Peyer's patch (tissue), 4 donors: ENCODE measurements at places on chromosomes 3 and 15. TPM values are rescaled to one million over a fixed set of nuclear protein-coding genes. Genes with fewer than 3 reads are reported as not detected.

- no peak for DNase-seq
- H3K4me1 ChIP-seq: no peaks in the 10 kb centered on the region
- H3K36me3 ChIP-seq: no peaks in the 10 kb centered on the region
- no peak overlapping the region for H3K27ac ChIP-seq
- H3K4me3 ChIP-seq: no peak overlapping the region
Measured at GRCh38 chr3:113057117-113057516, 66.3 kb downstream of the GTPBP8 start.

DNA sequence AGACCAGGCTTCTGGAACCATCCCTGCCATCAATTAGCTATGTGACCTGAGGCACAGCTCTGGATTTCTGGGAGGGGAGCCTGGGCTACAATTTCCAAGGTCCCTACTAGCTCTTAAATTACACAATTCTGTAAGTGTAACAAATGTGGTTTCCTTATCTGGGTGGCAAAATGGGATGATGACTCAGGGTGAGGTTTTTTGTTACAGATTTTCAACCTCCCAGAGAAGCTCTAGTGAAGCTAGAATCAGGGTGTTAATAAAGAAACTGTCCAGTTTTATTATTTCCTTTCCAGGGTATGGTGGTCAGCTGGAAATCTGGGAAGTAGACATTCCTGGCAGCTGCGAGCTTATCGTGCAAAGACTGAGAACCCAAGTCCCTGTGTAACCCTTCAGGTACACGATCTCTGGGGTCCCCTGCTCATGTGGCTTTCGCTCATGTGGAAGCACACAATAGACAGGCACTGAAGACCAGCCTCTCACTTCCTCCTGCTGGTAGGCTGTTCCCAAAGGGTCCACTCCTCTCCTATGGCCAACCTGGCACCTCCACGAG lies 7.3 kb downstream of the RAB27A start:
- no peaks in the 10 kb centered on the region for H3K27me3 ChIP-seq
- no peak for DNase-seq
- H3K4me3 ChIP-seq: no peak overlapping the region
- no peaks in the 10 kb centered on the region for H3K4me1 ChIP-seq
- H3K27ac ChIP-seq: peak overlapping the region; percentile 55

DNA sequence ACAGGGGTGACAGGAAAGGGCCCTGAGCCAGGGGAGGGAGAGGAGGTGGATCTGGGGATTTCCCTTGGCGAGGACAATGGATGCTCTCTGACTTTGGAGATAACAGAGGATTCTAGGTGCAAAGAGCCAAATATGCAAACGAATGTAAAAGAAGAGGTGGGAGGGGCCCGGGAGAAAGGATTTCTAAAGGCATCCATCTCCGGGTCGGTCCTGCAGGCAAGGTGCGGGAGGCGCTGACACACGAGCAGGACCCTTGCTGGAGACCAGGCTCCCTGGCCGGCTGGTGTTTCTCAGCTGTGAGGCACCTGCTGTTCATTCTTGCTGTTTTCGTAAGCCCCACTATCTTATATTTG lies 115.2 kb upstream of the TLE3 start:
- no peaks in the 10 kb centered on the region for H3K27me3 ChIP-seq
- no peak overlapping the region for H3K4me3 ChIP-seq

- no peak overlapping the region for H3K4me3 ChIP-seq
- no peak for DNase-seq
- no peak overlapping the region for H3K27ac ChIP-seq
- no peaks in the 10 kb centered on the region for H3K36me3 ChIP-seq
Measured at GRCh38 chr3:152104847-152105415, 163.8 kb upstream of the MBNL1 start.

GRCh38 chr15:45183511-45183910 lies 4.3 kb downstream of the SHF start:
- no peak for DNase-seq
- H3K4me3 ChIP-seq: no peak overlapping the region
- no peaks in the 10 kb centered on the region for H3K27me3 ChIP-seq
- H3K4me1 ChIP-seq: no peaks in the 10 kb centered on the region
- no peaks in the 10 kb centered on the region for H3K36me3 ChIP-seq

DNA sequence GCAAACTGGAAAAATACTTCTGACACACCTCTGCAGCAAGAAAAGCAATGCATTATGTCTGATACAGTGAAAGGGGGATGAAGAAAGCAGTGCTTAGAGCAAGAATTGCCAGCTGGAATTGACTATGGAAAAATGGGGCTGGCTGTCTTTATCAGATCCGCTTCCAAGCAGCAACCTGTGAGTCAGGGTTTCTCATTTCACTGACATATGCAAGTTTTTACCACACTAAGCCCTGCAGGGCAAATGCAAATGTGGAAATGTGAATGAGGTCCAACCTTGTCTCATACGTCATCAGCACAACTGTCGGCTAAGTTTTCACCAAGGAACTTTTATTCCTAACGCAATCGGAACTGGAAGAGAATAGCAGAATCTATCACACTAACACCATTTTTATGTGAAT lies 172.5 kb upstream of the GADL1 start:
- no peak overlapping the region for H3K27ac ChIP-seq
- no peak overlapping the region for H3K4me3 ChIP-seq
- H3K27me3 ChIP-seq: no peaks in the 10 kb centered on the region
- DNase-seq: no peak

- peaks cover 7% of the 10 kb centered on the region for H3K4me1 ChIP-seq
- H3K27ac ChIP-seq: no peak overlapping the region
- H3K36me3 ChIP-seq: no peaks in the 10 kb centered on the region
- H3K27me3 ChIP-seq: no peaks in the 10 kb centered on the region
- no peak overlapping the region for H3K4me3 ChIP-seq
Measured at GRCh38 chr15:89822951-89823711, 8.5 kb upstream of the ANPEP start.

DNA sequence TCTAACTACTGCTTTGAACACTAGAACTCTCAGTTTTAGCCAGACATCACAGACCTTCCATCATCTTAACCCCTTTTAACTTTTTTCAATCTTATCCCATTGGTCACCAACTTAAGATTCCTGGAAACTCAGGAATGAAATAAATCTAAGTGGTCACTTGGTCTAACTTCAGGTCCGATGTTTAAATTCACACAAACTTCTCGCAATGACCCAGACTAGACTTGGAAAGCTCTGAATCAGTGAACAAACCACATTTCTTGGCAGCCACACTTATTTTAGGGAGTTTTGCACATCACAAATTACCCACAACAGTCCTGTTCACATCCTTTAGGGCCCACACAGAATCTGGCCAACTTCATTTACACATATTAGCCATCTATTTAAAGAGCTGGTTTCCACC lies 118.9 kb downstream of the MAGI1 start:
- H3K4me3 ChIP-seq: no peak overlapping the region
- no peaks in the 10 kb centered on the region for H3K4me1 ChIP-seq
- no peaks in the 10 kb centered on the region for H3K27me3 ChIP-seq
- no peak overlapping the region for H3K27ac ChIP-seq

Gene SLC12A1
- not detected for total RNA-seq

DNA sequence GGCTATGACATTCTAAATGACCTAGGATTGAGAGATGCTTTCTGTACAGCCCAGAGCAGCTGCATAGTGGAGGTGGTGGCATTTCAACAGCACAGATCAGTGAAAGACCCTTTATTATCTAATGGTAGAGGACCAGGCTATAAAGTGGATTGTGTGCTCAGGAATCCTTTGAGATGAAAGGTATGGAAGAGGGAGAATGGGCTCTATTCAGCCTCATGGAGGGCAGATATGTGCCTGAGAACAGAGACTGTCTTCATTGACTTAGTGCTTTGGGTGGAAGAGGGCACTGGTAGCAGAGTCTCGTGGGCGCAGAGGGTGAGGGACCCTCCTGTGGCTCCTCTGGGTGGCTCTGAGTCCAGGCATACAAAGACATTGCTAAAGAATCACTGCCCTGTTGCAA lies 130.0 kb upstream of the SLC24A5 start:
- H3K27ac ChIP-seq: no peak overlapping the region
- H3K36me3 ChIP-seq: no peaks in the 10 kb centered on the region
- no peak for DNase-seq
- H3K27me3 ChIP-seq: no peaks in the 10 kb centered on the region
- H3K4me3 ChIP-seq: no peak overlapping the region

Gene KBTBD13
- total RNA-seq: not detected

Gene BCL2A1
- 21.5 TPM for total RNA-seq

Gene COL6A6
- total RNA-seq: not detected

DNA sequence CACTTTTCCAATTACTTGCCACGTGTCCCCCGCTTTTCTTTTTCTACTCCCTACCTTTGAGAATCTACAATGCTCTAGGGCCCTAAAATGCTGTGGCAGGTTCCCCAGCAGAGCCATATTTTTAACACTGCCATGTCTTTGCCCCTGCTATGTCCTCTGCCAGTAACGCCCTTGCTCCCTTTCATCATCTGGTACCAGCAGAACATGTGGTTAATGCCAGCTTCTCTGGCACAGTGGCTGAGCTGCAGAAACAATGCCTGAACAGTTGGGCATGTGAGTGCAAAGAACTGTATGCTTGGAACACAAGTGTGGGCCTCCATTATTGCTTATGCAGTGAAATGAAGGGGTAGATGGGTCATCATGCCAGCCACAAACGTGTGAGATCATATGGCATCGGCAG lies 287.6 kb downstream of the NEK10 start:
- H3K4me1 ChIP-seq: no peaks in the 10 kb centered on the region
- no peaks in the 10 kb centered on the region for H3K36me3 ChIP-seq
- DNase-seq: no peak
- no peaks in the 10 kb centered on the region for H3K27me3 ChIP-seq
- no peak overlapping the region for H3K27ac ChIP-seq
- no peak overlapping the region for H3K4me3 ChIP-seq

DNA sequence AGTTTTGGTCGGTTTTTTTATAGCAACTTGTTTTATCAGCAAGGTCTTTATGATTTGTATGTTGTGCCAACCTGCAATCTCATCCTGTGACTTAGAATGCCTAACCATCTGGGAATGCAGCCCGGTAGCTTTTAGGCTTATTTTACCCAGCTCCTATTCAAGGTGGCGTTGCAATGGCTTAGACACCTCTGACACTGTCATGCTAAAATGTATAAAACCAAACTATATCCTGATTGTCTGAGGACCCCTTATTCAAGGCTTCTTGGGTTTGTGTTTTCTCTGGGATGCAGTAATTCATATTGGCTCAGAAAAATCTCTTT lies 209.0 kb upstream of the ALCAM start:
- H3K4me1 ChIP-seq: no peaks in the 10 kb centered on the region
- no peak overlapping the region for H3K27ac ChIP-seq
- no peaks in the 10 kb centered on the region for H3K36me3 ChIP-seq
- H3K4me3 ChIP-seq: no peak overlapping the region
- no peak for DNase-seq

DNA sequence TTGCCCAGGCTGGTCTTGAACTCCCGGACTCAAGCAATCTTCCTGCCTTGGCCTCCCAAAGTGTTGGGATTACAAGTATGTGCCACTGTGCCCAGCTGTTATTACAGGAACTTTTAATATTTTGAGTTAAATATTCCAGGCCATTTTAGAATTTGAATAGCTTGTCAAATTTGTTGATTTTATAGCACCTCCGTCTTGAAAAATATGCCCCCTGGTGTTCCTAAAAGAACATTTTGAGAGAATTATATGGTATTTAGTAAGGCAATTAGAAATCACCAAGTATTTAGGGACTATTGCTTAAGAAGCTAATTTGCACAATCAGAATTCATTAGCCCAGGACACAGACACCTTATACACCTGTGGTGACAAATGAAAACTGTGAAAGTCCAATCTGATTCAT lies 23.7 kb downstream of the PDE8A start:
- no peaks in the 10 kb centered on the region for H3K27me3 ChIP-seq
- peaks cover 19% of the 10 kb centered on the region for H3K4me1 ChIP-seq
- DNase-seq: no peak
- no peak overlapping the region for H3K4me3 ChIP-seq
- no peak overlapping the region for H3K27ac ChIP-seq

Gene DOCK3
- 0.83 TPM for total RNA-seq

DNA sequence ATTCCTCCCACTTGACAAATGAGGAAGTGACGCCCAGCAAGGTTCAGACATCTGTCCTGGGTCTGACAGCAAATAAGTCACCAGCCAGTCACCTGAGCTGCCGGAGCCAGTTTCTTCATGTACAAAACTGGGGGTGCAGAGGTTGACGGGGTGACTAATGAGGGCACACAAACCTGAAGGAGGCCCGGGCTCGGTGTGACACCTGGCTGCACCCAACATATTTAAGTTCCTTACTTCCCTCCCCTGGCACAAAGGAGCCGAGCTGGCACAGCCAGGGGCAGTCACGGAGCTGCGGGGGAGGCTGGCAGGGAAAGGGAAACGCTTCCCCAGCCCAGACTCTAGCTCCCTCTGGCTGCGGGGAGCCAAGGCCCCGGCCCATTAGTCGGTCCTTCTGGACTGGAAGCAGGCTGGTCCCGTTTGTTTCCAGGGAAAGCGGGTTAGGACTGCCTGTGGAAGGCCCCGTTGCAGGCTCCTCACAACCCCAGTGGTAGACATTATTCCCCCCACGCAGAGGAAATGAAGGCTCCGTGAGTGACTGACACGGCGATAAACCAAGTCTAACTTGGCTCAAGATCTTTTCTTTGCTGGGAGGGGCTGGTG lies 2.3 kb downstream of the FBXL22 start:
- H3K27me3 ChIP-seq: no peaks in the 10 kb centered on the region
- peak overlapping the region; percentile 89 for H3K27ac ChIP-seq
- peaks cover 37% of the 10 kb centered on the region for H3K4me1 ChIP-seq

DNA sequence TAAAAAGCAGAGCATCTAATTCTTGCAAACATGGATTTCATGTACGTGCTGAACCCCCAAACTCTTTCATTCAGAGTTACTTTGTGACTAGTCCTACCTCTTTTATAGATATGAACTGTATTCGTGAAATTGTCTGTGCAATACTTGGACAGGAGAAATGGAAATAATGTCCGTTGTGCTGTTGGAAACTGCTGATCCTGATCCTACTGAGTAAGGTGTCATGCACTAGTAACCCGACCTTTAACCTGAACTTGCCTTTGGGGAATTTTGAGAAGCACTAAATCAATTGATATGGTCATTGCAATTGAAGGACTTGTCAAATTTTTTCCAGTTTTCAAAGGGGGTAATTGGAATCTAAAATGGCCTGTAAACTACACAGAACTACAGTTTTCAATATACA lies 856.4 kb downstream of the ROBO1 start:
- no peaks in the 10 kb centered on the region for H3K4me1 ChIP-seq
- H3K27me3 ChIP-seq: no peaks in the 10 kb centered on the region
- no peaks in the 10 kb centered on the region for H3K36me3 ChIP-seq
- H3K4me3 ChIP-seq: no peak overlapping the region
- H3K27ac ChIP-seq: no peak overlapping the region
- no peak for DNase-seq

DNA sequence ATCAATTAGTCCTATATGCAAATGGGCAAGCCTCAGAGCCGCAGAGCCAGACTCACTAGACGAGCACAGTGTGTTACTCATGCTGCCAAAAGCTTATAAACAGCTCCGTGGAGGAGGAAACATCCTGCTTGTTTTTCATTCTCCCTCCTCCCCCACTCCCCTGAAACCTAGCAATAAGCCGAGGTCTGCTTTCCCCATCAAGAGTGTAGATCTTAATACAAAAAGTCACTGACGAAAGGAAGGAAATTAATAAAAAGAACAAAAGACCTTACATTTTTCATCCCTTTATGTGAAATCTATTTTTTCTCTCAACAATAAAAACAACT lies 88.5 kb downstream of the XXYLT1 start:
- H3K27ac ChIP-seq: peak overlapping the region; percentile 44
- DNase-seq: no peak
- no peaks in the 10 kb centered on the region for H3K27me3 ChIP-seq
- H3K4me3 ChIP-seq: no peak overlapping the region
- no peaks in the 10 kb centered on the region for H3K36me3 ChIP-seq

Gene FAM81A
- not detected for total RNA-seq

GRCh38 chr3:26347150-26347549 lies 275.4 kb upstream of the LRRC3B start:
- no peaks in the 10 kb centered on the region for H3K27me3 ChIP-seq
- no peaks in the 10 kb centered on the region for H3K4me1 ChIP-seq
- DNase-seq: no peak
- H3K36me3 ChIP-seq: no peaks in the 10 kb centered on the region
- no peak overlapping the region for H3K4me3 ChIP-seq
